ENCODE measurements at places on chromosomes 12 and 14. TPM values are rescaled to one million over a fixed set of nuclear protein-coding genes. Genes with fewer than 3 reads are reported as not detected.

DNA sequence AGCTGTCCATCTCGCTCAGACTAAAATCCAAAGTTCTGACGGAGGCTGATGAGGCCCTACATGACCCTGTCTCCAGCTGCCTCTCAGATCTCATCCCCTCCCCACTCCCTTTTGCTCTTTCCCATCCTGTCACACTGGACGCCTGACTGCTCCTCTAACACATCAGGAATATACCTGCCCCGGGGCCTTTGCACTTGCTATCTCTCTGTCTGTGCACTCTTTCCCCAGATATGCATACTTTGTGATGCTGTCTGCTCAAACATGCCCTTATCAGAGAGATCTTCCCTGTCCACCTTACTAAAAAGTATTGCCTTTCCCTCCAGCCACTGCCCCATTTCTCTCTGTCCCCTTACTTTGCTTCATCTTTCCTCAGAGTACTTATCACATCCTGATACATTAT is 238.8 kb downstream of the ANO2 start:
- H3K27me3 ChIP-seq, result no peaks in the 10 kb centered on the region
- H3K4me1 ChIP-seq, result no peaks in the 10 kb centered on the region
- no peak overlapping the region for H3K4me3 ChIP-seq
- no peak overlapping the region for H3K27ac ChIP-seq
- DNase-seq, result no peak
- no peaks in the 10 kb centered on the region for H3K36me3 ChIP-seq

- no peak for DNase-seq
- no peak overlapping the region for H3K27ac ChIP-seq
- H3K27me3 ChIP-seq, result no peaks in the 10 kb centered on the region
Measured at GRCh38 chr12:106000382-106001104, 138.2 kb downstream of the NUAK1 start.

DNA sequence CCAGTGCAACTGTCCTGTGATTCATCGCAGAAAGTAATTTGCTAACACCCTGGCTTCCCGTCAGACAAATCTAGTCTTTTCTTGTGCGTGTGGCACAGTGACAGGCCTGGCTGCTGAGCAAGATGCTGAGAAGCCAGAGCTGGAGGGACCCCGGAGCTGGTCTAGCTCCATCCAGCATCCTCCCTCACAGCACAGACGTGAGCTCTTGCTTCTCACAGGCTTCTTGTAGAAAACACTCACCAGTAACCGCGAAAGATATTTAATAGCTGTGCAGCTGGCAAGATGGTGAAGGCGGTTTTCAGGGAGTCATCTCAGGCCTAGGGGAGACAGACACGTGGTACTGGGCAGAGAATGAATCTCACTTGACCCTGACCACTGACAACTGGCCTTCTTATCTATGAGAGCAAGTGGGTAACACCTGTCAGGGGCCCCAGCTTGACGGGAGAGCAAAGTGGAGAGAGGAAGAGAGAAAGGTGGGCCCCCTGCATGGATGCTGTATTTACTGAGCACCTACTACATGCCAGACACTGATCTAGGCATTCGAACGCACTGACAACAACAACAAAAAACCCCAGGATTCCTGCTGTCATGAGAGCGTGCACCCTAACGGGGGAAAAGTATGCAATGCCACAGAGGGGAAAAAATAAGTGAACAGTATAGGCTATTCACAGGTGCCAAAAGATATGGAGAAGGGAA is 63.3 kb downstream of the CCDC88C start:
- H3K27ac ChIP-seq, result no peak overlapping the region
- H3K36me3 ChIP-seq, result no peaks in the 10 kb centered on the region
- H3K4me3 ChIP-seq, result no peak overlapping the region
- peaks cover 19% of the 10 kb centered on the region for H3K4me1 ChIP-seq
- DNase-seq, result no peak

- no peak overlapping the region for H3K4me3 ChIP-seq
- DNase-seq, result no peak
- H3K27me3 ChIP-seq, result no peaks in the 10 kb centered on the region
- H3K36me3 ChIP-seq, result peaks cover 70% of the 10 kb centered on the region
Measured at GRCh38 chr14:102442241-102443211, 67.0 kb downstream of the ANKRD9 start.

GRCh38 chr12:72521326-72521725 is 249.2 kb downstream of the TRHDE start:
- no peak overlapping the region for H3K27ac ChIP-seq
- DNase-seq, result no peak
- H3K4me1 ChIP-seq, result no peaks in the 10 kb centered on the region
- H3K36me3 ChIP-seq, result no peaks in the 10 kb centered on the region

The TEAD4 gene
- total RNA-seq, result 31.2 TPM

All from sigmoid colon (tissue), 7 donors.